ENCODE measurements at places on chromosomes 2 and 18.

DNA sequence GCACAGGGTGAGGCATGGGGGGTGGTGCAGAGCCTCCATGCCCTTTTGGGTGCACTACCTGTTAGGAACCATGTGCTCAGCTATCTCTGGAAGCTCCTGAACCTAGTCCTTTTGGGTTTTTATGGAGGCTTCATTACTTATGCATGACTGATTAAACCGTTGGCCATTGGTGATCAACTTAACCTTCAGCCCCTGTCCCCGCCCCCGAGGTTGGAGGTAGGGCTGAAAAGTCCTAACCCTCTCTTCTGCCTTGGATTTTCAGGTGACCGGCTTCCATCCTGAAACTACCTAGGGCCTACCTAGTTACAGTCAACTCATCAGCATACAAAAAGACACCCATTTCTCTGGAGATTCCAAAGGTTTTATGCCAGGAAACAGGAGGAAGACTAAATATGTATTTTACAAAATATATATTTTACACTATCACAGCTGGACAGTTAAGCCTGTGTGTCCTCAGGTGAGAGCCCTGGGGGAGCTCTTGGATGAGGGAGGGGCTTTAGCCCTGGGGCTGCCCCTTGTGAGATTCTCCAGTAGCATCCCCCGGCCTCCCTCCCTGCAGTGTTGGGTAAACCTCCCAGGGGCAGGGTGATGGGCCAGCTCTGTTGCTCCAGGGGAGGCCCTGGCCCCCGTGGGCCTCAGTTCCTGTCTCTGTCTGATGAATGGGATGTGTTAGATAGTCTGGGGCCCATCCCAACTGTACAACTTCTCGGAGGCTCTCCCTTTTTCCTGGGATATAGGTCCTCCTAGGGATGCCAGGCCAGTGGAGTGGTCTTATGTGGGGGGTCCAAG, 24.1 kb downstream of the GLI2 start:
- peak; percentile 53 for DNase-seq

GRCh38 chr2:168035458-168035857, 211.9 kb downstream of the STK39 start:
- no peak for DNase-seq

GRCh38 chr2:112831513-112831845, 5.1 kb downstream of the IL1B start:
- no peak for DNase-seq

- no peak for DNase-seq
Observed at GRCh38 chr2:2686222-2686621, 355.1 kb upstream of the MYT1L start.
